Stimulated activated CD4-positive, alpha-beta T cell treated with anti-CD3 and anti-CD28 coated beads, TNF-alpha, amount 100 ng/mL, for 48 hours (primary cell): ENCODE measurements at places on chromosomes 12 and 14.

DNA sequence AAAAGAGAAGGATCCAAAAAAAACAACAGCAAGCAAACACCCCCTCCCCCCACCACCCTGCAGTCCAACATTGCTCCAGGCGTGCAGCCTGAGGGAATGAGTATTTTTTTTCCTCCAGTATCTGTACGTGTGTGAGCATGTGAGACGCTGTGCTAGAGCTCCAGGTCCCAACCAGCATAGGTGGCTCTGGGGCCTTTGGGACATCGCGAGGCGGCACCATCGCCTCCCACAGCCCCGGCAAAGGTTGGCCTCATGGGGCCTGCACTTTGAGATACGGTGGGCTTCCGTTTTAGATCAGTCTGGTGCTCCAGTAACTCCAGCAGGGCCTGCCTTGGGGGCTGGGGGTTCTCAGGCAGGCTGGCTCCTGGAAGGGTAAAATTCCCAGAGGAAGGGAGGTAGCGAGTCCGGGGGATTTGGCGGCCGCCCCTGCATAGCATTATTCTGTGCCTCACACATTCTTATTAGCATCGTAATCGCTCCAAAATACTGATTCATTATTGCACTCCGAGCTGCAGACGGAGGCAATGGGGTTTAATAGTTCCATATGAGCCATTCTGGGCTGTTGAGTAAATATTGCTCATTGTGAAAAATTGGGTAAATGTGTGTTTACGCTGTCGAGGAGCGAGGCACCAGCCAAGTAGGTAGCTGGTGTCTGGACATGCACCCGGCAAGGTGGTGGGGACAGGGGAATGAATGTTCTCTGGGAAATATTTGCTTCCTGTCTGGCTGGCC, 143.1 kb upstream of the MYL2 start:
- no peak for DNase-seq

GRCh38 chr12:65859519-65859918, 35.2 kb downstream of the HMGA2 start:
- DNase-seq = no peak

- DNase-seq = no peak
Measured at GRCh38 chr12:124620606-124621295, 53.3 kb upstream of the NCOR2 start.

- no peak for DNase-seq
Measured at GRCh38 chr12:58916921-58917511, 3.3 kb downstream of the LRIG3 start.

DNA sequence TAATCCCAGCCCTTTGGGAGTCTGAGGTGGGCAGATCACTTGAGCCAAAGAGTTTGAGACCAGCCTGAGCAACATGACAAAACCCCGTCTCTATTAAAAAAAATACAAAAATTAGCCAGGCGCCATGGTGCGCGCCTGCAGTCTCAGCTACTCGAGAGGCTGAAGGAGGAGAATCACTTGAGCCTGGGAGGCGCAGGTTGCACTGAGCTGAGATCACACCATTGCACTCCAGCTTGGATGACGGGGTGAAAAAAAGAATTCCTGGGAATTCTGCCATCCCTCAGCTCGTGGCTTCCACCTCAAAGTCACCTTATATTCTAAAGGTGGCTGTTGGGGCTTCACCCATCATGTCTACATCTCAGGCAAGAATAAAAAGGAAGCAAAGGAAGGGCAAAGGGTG, 12.9 kb downstream of the BCL2L14 start:
- no peak for DNase-seq

- DNase-seq = no peak
Measured at GRCh38 chr12:114682785-114683708, 928 bp downstream of the TBX3 start.

- no peak for DNase-seq
Measured at GRCh38 chr14:105056303-105056831, 8.9 kb downstream of the GPR132 start.

DNA sequence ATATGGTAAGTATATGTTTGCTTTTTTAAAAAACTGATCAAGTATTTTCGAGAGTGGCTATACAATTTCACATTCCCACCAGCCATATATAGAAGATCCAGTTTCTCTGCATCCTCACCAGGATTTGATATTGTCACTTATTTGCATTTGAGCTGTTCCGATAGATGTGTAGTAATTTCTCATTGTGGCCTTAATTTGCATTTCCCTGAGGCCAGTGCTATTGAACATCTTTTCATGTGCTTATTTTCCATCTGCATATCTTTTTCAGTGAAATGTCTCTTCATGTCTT, 72.9 kb upstream of the VASH1 start:
- DNase-seq = no peak

DNA sequence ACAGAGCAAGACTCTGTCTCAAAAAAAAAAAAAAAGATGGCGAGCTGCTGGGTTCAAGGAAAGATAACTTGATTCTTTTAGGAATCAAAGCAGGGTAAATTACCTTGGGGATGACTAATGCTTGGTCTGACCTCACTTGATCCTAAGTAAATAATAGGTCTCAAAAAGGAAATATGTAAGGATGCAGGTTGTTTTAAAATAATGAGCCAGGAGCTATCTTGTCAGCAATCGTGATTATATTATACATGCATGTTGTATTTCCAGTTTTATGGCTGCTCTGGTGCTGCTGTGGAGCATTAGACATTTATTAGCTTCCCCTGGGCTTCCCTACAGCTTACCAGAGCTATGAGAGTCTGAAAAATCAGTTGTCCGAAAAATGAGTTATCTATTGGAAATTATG, 2.6 kb downstream of the EIF2B2 start:
- DNase-seq = no peak

- DNase-seq = no peak
Measured at GRCh38 chr12:9719790-9720189, 13.1 kb downstream of the CLECL1 start.

DNA sequence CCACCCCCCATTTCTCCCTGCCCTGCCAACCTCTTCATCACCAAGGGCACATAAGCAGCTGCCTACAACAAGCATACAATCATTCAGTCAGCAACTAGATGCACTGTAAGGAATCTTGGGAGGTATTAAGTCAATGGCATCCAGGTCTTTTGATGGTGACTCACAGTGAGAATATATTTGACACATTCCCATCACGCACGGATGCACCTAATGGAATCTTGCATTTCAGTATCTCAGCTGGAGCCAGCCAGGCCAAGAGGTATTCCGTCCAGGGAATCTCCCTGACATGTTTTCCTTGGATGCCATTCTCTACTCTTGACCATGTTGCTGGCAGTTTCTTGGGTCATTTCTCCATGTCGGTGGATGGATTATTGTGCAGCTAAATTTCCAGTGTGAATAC, 73.9 kb upstream of the CAPRIN2 start:
- no peak for DNase-seq

DNA sequence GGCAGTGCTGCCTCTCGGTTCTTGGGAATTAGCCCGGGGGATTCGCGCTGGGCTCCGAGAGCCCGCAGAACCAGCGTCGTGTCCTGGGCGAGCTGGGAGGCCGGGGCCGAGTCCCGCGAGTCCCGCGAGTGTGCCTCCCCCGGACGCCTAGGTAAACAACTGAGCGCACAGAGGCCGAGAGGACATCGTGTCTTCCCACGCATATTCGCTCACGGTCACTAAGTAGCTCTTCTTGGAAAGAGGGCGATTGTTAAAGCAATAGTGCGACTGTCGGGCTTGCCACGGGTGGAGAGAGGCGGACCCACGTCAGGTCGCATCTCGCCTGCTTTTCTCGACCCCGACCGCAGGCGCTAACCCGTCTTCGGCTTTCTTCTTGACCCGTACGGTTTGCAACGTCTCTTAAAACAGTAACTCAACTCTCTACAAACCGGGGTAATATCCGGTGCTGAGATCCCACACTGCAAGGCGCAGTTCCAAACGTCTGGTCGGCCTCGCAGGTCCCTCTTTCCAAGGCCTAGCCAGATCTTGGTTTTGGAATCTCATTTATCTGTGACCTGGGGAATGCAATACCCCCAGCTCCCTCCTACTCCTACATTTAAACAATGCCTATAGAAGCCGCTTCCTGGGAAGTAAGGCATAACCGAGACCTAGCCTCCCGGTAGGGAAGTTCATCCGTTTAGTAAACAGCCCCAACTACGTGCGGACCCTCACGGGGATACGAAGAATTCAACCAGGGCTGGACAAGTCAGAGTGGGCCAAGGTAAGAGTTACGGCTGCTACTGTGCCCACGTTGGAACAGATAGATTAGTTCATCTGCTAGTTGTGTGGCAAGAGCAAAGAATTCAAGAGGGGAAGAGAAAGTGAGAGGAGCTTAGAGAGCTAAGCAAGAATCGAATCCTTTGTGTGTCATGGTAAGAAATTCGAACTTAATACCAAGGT, 736 bp upstream of the PHLDA1 start:
- DNase-seq = no peak

GRCh38 chr12:125888921-125889320, 823.7 kb downstream of the AACS start:
- DNase-seq = no peak

- DNase-seq = no peak
Measured at GRCh38 chr12:104896146-104896545, 61.9 kb downstream of the SLC41A2 start.

- DNase-seq = no peak
Measured at GRCh38 chr12:110252716-110253115, 28.3 kb upstream of the ATP2A2 start.

DNA sequence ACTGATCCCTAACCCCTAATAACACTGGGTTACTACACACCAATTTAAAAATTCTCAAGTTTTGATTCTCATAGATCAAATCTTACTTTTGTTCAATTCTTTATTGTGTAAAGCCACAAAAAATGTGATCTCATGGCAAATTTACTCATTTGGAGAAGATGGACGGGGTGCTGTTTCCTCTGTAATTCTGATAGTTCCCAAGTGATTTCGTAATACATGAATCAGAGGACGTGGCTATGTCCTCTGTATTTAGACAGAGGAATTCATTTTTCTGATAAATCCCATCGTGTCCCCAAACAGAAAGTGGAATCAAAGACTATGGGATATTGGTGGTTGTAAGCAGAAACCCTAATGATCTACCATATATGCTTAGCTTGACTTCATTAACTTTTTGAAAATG, 76.6 kb upstream of the GNG2 start:
- DNase-seq = no peak

DNA sequence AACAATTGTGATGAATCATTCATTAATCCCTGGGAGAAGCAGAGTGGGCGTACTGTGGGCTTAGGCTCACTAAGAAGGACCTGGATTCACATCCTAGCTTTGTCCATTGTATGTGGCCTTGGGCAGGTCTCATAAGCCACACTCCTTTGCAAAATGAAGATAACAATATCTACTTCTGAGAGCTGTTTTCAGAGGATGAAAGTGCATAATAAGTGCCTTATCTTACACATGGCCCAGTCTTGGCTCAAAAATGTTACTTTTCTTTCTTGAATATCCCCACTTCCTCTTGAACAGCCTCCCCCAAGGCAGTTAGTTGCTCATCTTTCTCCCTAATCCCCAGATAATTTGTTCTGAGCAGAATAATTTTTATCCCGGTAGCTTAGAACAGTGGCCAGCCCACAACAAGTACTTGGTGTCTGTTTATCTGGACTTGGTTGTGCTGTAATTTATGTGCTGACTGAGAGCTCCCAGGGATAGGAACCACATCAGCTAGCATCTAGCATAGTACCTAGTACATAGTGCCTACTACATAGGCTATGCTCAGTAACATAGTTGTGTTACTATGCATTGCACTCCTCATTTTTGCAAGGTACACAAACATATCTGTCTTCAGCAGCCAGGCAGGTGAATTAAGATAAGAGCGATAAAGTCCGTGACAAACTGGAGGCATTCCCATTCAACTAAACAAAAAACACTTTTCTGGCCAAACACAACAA, 61.7 kb upstream of the NUDT4 start:
- no peak for DNase-seq

DNA sequence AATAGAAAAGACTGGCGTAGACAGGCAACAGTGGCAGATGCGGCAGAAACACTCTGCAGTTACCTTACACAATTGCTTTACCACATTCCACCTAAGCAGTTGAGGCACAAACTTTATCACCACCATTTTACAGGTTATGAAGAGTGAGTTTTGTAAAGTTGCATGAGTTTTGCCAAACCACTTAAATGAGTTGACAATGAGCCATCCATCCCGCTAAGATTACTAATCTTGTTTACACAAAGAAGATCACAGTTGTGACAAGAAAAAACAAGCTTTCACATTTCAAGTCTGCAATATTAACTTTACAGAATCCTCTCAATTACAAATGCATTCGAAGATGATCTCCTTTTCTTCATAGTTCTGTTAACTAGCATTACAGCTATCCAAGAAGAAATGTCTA, 1.8 kb downstream of the TMCC3 start:
- DNase-seq = no peak

DNA sequence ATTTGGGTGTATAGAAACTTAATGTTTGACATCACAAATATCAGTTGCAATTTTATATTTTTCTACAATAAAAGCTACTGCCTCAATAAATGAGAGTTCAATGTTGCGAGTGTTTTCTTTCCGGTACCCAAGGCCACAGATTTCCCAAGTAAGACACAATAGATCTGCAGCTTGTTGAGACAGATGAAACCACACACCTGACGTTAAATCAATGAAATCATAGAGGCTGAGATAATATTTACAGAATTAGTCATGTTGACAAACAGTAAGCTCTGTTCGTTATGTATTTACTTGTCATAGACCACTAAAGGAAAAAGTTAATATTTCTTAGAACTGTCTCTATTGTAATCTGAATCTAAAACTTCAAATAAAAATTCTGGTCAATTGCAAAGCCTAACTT, 49.2 kb upstream of the PTHLH start:
- DNase-seq = no peak

- DNase-seq = no peak
Measured at GRCh38 chr12:112091563-112091962, 17.0 kb downstream of the NAA25 start.

GRCh38 chr12:13340149-13340548, 143.6 kb downstream of the EMP1 start:
- DNase-seq = no peak

DNA sequence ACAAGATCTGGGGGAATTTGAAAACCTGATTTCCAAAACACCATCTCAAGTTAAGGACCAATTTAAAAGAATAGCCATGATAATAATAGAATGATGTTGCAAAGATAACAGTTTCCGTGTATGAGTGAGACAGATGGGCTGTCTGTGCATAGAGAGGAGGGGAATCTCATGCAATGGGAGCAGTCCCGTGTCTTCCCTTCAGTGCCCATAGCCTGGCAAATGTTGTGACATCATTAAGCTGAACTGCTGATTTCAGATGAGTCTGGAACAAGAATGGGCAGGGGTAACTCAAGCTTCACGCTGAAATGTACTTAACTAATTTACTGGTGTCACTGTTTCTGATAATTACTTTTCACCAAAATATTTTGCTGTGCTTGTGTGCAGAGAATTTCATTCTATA, 454.0 kb downstream of the FOXG1 start:
- no peak for DNase-seq

DNA sequence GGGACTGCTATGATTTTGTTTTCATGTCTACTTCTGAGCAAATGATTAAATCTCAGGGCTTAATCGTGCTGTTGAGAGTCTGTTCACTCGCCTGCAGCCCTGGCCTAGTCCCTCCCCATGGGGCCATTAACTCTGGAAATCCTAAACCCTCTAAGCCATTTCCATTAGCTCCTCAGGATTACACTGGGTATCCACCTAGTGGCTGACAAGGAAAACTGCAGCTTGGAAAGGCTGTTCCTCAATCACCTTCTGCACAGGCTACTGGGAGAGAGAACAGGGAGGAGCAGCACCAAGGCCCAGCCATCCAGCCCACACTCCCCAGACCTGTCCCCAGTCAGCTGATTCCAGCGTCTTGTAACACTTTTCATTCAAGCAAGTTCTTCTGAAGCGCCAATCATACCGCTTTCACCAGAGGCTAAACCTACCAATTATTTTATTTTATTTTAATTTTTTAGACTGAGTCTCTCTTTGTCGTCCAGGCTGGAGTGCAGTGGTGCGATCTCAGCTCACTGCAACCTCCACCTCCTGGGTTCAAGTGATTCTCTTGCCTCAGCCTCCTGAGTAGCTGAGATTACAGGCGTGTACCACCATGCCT, 48.7 kb downstream of the NEUROD4 start:
- no peak for DNase-seq
